HT-29 (cell line): ENCODE measurements at places on chromosomes 12 and 14. TPM values are rescaled to one million over a fixed set of nuclear protein-coding genes. Genes with fewer than 3 reads are reported as not detected.

Gene FOXG1
- total RNA-seq = not detected in 2 replicates

Gene MYF5
- not detected in 2 replicates for total RNA-seq

DNA sequence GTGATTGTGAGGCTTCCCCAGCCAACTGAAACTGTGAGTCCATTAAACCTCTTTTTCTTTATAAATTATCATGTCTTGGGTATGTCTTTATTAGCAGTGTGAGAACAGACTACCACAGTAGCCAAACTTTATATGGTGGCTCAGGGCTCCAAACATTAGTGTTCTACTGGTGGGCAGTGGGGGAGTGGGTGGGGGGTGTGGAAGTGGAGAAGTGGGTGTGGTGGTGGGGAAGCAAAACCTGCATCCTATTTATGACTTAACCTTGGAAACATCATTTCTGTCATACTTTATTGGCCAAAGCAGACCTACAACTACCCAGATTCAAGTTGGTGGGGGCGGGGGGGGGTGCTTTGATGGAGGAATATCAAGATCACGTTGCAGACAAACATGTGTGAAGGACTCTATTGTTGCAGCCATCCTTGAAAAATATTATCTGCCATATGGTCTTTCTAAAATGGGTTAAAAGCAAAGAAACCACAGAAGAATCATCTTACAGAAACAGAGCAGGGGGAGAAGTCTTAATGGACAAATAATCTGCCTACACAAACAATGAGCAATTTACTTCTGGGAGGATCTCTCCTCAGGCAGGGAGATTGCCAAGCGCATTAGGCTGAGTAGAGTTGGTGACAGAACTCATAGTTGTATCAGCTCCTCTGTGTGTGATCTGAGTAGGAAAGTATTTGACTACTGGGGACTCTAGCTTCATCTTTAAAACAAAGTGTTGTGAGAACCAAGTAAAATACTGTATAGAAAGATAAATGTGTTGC lies 1.4 kb upstream of the PWP1 start:
- DNase-seq = peak; percentile 3

GRCh38 chr14:20177433-20177974 lies 13.2 kb upstream of the OR11G2 start:
- DNase-seq = no peak

DNA sequence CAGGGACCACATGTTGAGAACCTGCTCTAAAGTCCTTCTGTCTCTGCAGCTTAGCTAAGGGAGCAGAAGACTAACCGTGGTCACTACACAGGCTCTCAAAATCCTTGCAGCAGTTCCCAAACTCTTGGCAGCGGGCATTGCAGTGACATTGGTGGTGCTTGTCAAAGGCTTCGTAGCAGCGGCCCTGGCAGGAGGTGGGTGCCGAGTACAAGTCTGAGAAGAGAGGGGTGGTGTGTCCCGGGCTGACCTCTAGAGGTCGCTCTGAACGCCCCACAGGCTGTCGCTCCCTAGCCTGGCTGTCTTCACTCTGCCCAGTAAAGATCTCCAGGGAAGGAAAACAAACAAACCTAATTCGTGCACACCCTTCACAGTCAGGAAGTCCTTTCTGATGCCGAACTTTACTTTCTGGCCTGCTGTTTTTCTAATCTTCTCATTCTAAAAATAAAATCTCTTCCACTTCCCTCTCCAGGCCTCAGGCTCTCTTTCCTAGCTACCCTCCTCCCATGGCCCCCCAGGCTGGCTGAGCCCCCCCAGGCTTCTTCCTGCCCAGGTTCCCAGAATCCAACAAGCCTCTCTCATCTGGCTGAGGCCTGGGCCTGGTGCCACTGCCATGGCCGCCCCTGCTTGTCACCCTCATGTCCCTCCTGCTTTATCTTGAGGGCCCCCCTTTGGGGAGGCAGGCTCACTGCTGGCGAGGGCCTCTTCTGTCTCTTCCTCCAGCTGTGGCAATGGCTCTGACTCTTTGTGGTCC lies 7.7 kb downstream of the ENDOU start:
- DNase-seq = peak; percentile 93

Gene C1QL4
- total RNA-seq = not detected in 2 replicates

DNA sequence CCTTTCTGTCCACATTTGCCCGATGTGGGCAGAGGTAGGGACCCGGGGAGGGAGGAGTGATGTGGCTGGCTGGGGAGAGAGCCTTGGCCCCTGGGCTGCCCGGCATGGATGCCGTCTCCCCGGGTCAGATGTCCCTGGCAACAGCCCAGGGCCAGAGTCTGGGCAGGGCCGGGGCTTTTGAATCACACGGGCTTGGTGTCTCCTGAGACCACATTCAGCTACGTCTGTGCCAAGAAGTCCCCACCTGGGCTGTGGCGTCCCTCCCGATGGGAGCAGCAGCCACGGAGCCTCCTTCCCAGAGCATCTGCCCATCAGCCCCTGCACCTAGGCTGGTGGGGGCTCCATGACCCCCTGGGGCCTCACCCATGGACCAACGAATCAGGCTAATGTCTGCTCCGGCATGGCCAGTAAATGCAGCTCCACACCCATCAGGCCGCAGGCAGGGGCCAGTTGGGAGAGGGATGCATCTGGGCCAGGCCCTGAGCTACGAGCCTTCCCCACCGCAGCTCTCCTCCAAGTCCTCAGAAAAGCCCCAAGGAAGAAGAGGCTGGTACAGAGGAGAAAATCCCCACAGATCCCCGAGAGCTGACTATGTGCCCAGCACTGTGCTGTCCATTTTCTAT lies 109.4 kb downstream of the RFLNA start:
- no peak for DNase-seq

DNA sequence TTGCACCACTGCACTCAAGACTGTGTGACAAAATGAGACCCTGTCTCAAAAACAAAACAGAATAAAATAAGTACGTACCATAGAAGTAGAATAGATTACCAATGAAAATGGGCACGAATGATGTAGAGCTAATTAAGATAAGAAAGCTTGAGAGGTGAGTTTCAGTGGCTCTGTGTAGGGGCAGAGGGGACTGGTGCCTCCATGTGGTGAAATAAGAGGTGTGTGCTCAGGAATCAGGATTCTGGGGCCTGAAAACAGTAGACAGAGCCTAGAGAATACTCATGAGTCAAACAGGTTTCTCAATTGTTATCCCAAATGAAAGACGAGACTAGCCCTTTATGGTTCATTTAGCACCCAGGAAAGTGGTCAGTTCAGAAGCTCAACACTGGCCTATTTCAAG lies 1145.1 kb downstream of the FLRT2 start:
- no peak for DNase-seq

GRCh38 chr14:23396781-23397407 lies 11.2 kb downstream of the MYH6 start:
- DNase-seq = no peak

GRCh38 chr14:91318911-91319310 lies 74.4 kb upstream of the GPR68 start:
- peak; percentile 8 for DNase-seq

Gene IL22
- total RNA-seq = not detected in 2 replicates

DNA sequence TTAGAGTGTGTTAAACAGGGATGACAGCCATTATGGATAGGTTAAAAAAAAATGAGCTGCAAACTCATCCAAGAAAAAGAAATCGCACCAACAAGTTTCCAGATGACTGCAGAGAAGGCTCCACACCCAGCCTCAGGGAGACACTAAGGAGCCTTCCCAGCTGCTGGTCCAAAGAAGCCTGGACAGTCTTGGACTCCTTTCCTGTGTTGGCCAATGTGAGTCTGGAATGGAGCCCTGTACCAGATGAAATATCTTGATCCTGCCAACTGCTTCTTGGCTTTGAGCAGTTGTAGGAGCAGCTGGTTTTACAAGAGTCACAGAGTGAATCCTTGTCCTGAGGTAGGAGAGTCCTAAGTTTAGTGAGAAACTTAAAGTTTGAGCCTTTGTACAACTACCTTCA lies 44.5 kb downstream of the SLC38A1 start:
- DNase-seq = no peak

DNA sequence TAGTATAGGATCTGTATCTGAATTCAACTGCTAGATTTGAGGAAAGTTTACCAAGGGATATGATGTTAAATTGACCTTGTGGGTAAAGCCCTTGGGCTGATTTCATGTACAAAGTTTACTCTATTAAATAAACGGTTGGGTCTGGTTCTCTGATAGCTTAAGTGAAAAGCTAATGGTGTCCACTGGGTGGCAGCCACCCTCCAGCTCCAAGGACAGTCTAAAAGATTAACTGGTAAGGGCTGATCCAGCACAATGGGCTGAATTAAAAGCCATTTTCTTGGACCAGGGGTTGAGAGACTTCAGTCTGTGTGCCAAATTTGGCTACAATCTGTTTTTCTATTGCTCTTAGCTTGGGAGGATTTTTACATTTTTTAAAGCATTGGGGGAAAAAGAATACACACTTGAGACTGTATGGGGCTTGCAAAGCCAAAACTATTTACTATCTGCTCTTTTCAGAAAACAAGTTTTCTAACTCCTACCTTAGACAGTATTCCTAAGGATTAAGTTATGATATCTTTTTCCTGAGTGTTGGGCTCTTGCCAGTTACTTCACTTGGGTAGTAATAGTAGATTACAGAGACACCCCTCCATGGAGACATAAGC lies 116.5 kb downstream of the GPHN start:
- peak; percentile 68 for DNase-seq

GRCh38 chr14:74846968-74847665 lies 28.8 kb downstream of the PROX2 start:
- DNase-seq = no peak

DNA sequence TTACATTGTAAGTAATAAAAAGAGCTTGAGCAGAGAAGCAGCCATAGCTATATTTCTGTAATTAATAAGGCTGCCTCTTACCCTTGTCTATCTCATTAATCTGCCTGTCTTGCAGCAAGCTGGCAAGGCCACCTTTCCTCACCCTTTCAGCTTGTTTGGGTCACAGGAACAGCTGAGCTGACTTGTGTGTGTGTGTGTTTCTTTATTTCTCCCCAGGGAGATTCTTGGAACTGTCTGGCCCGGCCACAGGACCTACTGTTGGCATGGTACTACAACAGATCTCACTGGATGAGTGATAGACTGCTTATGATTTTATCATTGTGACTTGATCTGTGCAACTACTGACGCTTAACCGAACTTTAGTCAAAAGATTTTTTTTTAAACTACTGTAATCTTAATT lies 213.7 kb downstream of the SLC2A13 start:
- no peak for DNase-seq

DNA sequence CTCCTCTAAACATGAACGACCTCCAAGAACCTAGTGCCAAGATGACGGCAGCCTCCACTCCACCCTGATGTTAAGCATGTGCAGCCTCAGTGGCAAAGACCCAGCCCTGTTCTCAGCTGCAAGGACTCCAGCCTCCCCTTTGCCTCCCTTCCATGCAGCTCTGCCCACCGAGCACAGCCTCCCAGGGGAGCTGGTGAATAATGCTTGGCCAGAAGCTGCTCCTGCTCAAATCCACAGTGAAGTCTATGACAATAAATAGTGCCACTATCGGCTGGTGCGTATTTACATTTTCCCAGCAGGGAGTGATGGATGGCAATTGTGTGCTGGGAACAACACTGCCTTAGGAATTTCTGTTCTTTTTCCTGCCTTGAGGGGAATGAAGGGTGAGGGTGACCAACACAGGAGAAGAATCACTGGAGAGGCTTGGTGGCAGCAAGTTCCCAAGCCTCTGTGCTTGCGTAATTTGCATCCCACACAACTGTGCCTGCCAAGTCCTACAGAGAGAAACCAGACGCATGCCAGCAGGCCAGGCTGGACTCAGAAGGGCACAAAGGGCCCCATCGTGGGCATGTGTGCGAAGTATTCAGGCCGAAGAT lies 29.9 kb upstream of the TC2N start:
- DNase-seq = no peak

Gene RASSF9
- 0.05 and 0.13 TPM in 2 replicates for total RNA-seq

DNA sequence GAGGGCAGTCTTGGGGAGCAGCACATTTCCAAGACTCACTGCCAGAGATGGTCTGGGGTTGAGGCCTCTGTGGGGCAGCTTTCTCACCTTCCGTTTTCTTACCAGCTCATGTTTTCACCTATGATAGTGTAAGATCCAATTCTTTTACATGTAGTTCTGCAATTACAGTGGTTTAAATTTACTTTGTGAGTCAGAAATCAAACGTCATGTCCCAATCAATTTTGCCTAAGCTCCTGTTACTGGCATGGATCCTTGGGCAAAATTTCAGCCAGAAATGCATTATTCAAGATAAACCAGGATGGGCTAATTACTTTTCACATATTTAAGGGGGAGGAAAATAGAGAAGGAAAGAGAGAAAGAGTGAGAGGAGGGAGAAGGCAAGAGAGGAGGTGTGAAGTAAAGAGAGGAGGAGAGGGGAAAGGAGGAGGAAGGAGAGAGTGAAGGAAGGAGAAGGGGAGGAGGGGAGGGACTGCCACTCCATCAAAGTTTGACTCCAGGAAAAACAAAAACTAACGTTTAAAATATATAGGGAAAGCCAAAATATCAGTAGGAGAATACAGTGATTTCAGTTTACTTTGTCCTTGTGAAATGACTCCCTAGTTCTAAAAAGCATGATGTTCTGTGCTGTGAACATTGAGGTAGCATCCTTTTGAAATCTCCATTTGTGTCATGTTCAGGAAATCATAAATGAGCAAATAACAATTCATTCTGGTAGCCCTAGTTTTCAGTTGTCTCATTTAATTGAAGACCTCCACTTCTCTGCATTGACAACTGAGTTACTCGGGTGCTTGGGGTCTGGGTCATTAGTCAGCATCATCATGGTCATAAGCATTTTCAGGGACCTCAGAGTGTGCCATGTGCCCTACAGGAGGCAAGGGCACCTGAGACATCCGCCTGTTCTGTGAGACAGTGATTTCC lies 3.0 kb downstream of the BMAL2 start:
- DNase-seq = no peak

Gene C12orf54
- total RNA-seq = not detected in 2 replicates

- no peak for DNase-seq
Observed at GRCh38 chr12:3325736-3326135, 165.3 kb upstream of the PRMT8 start.

GRCh38 chr14:76806446-76806845 lies 6.2 kb downstream of the ANGEL1 start:
- DNase-seq = no peak

- DNase-seq = no peak
Observed at GRCh38 chr12:19978193-19978592, 390.1 kb upstream of the PDE3A start.

GRCh38 chr12:5456906-5457305 lies 25.0 kb downstream of the NTF3 start:
- no peak for DNase-seq

Gene GALNT8
- 0.74 and 1.1 TPM in 2 replicates for total RNA-seq

Gene RNASE2
- total RNA-seq = not detected in 2 replicates
